ENCODE measurements at places on chromosomes 11 and 22.
A peak's percentile ranks its signal among the peaks of the same experiment; 100 is the strongest.

GRCh38 chr22:28027453-28028448 is 108.7 kb upstream of the PITPNB start:
- DNase-seq: no peak

- DNase-seq: no peak
These were observed 5.0 kb downstream of the UQCR10 start for GRCh38 chr22:29772170-29772641.

GRCh38 chr11:689625-690024 is 5.4 kb downstream of the DEAF1 start:
- no peak for DNase-seq

DNA sequence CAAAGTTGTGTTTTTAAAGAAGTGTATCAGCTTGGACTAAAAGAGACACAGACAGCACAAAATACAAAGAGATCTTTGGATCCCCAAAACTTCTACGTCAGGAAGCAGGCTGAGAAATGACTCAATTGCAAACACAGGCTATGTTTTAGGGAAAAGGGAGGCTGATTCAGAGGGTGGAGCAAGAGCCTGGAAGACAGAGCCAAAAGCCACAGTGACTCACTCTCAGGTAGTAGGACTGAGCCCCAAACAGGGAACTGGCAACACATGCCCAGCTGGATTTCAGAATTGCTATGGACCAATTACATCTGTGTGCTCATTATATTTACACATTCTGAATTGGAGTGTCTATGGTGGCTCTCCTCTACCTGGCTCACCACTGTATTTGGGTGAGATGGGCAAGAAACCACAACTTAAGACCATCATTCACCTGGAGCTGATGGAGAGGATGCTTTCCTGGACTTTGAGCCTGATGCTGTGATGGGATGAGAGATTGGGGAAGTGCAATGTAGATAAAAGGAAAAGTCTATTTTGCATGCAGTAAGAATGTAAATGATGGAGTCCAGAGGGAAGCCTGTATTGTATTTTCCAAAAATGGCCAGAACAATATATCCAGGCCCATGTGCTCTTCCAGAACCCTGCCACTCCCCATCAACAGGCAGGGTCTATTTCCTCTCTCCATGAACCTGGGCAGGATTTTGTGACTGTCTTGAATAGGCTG is 20.8 kb upstream of the LINC01488 start:
- DNase-seq: no peak

DNA sequence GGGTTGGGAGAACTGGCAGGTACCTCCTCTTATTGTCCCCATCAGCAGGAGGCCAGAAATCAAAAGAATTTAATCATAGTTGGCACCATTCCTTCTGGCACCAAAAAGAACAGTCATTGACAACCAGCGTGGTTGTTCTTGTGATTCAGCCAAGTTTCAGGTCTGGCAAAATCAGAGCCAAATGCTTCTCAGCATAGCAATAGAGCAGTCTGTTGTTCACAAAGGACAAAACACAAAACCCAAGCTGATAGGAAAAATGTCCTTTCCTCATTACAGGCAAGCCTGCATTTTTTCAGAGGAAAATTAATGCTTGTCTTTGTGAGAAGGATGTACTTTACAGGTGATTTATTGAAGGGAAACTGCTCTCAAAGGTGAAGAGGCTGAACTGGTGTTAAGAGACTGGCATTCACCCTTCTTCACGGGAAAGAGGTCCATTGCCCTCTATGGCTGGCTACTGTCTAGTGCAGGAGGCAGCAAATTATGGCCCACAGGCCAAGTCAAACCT is 241.8 kb upstream of the ARHGAP42 start:
- no peak for DNase-seq

GRCh38 chr11:73159297-73159696 is 17.2 kb upstream of the FCHSD2 start:
- DNase-seq: no peak

DNA sequence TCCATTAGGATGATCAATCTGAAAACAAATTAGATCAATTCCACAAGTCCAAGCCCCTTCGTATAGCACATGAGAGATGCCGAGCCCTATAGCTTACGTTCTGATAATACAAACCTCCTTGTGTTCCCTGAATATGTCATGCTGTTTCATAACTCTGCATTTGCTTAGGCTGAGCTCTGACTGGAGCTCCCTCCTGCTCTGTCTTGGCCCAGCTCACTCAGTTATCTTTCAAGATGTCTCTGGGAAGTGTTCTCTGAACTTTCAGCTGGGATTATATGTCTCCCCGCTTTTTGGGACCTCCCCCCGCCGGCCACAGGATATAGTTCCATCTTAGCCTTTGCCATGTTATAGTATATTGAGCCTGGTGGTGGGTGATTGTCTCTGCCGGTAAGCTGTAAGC is 44.0 kb downstream of the FDX1 start:
- no peak for DNase-seq

GRCh38 chr11:124898711-124899110 is 1.0 kb upstream of the ROBO4 start:
- DNase-seq: no peak

DNA sequence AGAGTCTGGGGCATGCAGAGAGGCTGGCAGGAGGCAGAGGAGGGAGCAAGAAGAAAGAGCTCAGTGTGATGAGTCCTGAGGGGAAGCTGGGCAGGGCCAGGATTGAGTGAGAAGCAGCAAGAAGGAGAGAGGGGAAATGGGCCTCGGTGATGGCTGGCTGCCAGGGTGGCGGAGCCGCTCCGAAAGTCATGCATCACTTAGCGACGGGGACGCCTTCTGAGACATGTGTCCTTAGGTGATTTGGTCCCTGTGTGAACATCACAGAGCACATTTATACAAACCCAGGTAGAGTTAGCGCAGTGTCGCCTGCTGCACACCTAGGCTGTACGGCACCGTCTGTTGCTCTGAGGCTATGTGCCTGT is 15.1 kb downstream of the TBC1D22A start:
- peak; percentile 76 for DNase-seq

- DNase-seq: no peak
These were observed 1.1 kb downstream of the SYTL2 start for GRCh38 chr11:85809863-85810262.

DNA sequence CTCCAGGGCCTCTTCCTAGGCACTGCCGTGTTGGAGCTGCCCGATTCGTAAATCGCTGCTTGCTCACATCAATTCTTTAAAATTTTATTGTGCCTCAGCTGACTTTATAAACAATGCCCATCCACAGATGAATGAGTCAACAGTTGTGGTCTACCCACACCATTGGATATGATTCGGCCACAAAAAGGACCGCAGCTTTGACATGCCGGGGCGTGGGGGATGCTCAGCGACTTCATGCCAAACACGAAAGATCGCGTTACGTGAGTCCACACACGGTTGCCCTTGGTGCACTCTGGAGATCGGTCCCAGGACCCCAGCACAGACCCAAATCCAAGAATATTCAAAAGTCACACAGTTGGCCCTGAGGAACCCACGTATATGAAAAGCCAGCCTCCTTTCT is 195.7 kb downstream of the CTTN start:
- DNase-seq: no peak

Data from CD14-positive monocyte (primary cell).